ENCODE measurements at places on chromosomes 11 and 22.

DNA sequence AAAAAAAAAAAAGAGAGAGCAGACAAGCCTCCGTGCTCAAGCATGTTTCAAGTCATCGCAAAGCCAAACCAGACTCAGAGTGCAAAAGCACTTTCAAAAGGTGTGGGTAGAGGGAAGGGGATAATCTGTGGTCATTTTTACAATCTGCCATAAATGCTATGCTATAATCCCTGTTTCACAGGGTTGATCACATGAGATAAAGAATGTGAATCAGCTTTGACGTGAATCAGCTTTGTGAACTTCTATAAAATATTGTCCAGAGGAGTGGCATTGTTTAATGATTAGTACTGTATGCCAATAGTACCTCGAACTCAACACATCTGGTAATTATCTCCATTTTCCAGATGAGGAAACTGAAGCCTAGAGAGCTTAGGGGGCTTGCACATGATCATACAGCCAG, 20.0 kb upstream of the POLD3 start:
- DNase-seq = no peak

GRCh38 chr11:121311373-121311772, 18.8 kb downstream of the SC5D start:
- no peak for DNase-seq

DNA sequence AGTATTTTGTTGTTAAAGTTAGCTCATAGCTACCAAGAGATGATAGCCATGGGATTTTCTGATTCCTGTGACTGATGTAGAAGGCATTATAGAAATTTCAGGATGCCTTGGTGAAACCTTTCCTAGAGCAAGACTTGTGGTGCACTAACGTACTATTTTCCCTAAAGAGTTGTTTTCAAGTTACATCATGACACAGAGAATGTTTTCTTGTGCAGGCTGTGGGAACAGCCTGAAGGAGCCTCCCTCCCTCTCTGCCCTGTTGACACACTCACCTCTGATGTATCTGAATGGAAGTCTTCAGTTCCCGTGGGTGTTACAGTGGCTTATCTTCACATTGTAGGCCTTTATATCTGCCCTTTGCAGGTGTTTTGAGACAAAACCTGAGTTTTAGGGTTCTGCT, 121.6 kb downstream of the LDLRAD3 start:
- no peak for DNase-seq

GRCh38 chr11:43788421-43788820, 92.2 kb upstream of the ALKBH3 start:
- DNase-seq = no peak

- DNase-seq = no peak
These were observed 344.2 kb downstream of the SHANK2 start for GRCh38 chr11:70908223-70908622.

DNA sequence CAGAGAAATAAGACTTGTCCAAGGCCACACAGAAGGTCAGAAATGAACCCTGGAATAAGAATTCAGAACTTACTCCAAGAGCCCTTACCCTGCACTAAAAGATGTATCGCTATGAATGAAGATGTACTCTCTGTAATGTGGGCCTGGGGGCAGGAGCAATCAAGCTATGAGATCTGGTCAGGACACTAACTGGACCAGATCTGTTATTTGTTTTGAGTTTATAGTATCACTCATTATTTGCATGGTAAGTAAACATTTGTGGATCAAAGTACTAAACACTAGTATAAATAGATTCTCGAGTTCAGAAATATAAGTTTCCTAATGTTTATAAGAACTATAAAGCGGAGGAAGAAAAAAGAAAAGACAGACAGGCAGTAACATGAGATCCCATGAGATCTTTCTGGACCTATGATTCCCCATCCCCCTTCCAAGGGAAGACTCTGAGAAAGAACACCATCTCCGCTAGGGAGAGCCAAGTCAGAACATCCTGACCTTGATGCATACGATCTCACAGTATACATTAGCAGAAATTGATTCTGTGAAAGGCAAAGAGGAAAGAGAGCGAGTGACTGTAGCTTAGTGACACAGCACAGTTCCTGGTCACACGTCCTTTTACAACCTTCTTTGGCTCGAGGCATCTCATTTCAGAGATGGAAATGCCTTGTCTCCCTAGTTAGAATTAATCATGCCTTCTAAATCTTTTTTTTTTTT, 71.2 kb downstream of the USP35 start:
- DNase-seq = no peak

DNA sequence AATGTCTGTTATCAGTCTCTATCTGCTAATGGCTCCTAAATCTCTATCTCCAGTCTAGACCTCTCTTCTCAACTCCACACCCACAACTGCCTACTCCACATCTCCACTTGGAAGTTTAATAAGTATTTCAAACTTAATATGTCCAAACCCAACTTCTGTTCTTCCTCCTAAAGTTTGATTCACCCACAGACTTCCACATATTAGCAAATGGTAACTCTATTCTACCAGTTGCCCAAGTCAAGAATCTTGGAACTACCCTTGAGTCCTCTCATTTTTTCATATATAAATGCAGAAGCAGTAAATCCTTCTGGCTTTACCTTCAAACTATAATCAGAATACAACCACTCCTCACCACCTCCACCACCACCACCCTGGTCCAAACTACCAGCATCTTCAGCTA, 6.7 kb upstream of the JAML start:
- no peak for DNase-seq

DNA sequence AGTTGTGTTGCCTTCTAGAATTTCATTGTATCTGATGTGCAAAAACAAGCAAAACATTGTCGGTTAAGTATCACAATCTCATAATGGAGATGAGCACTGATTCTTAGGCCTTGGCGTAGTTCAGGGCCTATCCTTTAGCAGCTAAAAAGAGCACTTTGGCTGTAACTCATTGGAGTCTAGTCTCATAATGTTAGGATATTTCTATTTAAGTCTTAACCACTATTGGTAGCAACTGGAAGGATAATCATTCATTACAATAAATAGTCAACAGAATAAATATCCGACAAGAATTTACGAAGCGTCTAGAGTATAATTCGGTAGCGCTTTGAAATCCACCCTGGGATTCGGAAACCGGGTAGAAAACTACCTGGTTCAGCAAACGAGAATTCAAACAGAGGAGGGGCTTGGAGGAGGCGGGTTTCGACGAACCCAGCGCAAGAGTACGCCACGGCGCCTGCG, 461 bp upstream of the EED start:
- DNase-seq = no peak

GRCh38 chr11:86136538-86136937, 67.7 kb upstream of the PICALM start:
- no peak for DNase-seq

GRCh38 chr11:130710021-130710420, 206.3 kb downstream of the SNX19 start:
- DNase-seq = no peak

DNA sequence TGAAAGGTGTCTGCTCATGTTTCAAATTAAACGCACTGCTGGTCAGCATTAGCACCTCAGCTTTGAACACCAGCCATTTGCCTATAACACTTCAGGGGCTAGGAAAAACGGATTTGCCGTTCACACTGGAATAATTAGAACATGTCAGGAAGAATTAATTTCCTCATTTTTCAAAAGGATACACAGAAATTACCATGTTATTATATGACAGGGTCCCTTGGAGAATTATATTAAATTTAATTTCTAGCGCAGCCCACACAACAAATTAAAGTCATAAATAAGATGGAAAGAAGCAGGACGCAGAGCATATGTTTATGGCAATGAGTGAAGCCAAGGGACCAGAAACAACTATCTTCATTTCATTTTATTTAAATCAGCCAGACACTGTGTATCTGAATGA, 83.8 kb upstream of the SOX6 start:
- no peak for DNase-seq

DNA sequence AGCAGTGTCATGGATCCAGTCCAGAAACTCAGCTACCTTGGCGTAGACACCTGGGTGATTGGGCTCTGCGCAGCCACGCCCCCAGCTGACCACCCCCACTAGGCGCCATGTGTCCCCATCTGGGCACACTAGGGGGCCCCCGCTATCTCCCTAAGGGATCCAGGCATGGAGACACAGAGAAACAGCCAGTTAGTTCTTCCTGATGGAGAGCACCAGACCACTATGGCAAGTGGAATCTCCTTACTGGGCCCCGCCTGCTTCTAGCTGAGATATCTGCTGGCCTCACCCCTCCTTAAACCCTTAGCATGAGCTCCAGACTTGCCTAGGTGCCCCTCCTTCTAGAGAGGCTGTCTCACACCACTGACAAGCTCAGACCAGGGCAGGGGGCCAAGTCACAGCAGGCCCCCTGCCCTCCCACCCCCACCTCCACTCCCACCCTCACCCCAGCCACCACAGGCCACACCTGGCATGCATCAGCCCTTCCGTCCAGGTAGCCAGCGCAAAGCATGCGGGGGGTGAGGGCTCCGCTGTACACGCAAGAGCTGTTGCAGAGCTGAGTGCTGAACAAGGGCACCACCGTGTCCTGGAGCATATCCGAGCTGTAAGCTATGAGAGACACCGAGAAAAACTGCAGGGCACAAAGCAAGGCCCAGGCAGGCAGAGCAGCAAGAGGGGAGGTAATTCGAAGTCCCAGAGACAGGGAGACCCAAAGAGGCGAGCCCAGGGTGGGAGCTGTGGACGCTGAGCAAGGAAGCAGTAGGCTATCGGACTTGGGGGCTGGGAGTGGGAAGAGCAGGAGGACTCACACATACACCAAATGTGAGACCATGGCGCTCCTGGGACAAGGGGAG, 16.1 kb downstream of the TMPRSS5 start:
- peak; percentile 47 for DNase-seq

- peak; percentile 56 for DNase-seq
These were observed 8.5 kb upstream of the CHRDL2 start for GRCh38 chr11:74739546-74740270.

DNA sequence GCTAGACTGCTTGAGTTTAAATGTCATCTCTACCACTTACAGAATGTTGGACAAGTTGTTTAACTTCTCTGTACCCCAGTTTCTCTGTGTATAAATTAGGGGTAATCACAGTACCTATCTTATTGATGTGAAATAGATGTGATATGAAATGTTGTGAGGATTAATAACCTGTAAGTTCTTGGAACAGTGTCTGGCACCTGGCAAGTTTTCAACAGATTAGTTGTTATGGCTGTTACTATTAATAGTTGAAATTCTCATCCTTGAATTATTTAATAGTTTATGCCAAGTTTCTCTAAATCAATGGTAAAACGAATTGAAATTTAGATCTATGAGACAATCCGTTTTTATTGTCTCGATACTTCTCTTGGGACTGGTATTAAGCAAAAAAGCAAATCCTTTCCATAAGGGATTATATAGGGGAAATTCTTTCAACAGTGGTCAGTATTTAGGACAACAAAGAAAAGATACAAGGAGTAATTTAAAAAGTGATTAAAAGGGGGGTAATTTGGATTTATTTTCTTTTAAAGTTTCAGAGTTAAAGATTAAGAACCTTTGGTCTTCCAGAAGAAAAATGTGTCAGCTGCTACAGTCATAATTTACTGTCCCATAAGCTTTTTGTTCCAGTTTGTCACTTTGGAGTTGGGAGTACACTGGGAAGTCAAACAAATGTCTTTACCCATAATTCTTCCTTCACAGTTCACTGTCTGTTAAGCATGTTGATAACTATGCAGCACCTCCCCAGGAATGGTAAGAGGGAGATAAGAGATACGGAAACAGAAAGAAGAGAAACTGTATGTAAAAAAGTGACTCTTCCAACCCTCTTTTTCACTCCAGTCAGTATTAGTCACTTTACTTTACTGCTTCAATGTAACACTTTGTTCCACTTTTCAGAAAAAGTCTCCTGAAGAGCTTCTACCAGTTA, 13.2 kb downstream of the PDE3B start:
- DNase-seq = peak; percentile 83

- peak; percentile 4 for DNase-seq
These were observed 65.3 kb upstream of the MS4A8 start for GRCh38 chr11:60634126-60634525.

DNA sequence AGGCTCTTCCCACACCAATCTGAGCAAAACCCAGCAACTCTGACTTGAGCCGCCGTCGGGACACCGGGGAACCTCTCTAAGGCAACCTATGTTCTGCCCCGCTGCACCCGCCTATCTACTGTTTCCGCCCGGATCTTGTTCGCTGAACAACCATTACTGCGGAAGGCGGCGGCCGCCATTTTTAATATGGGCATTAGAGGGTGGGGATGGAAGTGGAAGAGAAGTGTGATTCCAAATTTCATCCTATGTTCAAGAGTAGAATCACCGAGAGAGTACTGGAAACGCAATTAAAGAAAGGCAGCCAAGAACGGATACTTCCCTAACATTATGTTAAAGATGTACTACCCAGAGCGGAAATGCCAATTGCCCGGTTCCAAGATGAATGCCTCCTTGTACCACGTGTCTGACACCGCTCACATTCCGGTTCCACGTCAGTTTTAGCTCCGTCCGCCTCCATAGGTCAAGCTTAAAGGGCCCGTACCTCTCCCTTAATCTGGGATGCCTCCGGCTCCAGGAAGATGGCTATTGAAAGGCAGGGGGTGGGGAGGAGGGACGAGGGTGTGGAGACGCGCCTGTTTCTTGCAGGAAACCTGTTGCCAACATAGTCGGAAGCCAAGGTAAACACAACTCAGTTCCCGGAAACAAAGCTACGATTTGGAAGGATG, at the start of gene DPAGT1:
Gene DPAGT1 (minus strand): TSS at position 95 of the 665 bp plus-strand sequence. CDS start 198 bp downstream, outside the sequence.
- peak; percentile 95 for DNase-seq

DNA sequence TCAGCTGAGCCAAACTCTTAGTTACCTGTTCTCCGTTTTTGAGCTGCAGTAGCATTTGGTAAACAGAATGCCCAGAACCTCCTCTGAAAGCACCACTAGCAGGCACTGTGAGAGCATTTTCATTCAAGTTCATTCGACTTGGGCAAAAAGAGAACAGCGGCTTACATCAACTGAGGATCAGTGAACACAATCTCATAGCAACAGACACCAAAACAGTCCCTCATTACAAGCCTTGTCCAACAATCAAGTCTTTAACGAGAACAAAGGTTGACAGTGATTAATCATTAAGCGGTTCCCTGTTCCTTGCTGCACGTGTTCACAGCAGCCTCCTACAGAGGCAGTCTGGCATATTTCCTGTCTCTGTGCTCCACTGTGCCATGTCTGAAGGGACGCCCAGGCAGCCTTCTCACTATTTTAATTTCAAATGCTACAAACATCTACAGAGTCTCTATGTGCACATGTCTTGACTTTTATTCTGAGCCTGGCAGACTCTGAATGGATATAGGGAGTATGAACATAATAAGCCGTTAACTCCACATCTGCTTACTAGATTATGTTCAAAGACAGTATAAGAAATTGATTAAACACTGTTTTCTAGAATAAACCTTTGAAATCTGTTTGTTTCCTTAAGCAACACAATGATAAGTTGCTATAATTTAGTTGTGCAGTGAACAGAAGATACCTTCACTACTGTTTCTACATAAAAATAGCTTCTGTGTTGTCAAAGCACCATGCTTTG, 88.3 kb upstream of the MTMR2 start:
- peak; percentile 15 for DNase-seq

- DNase-seq = no peak
These were observed 41.3 kb downstream of the ADAMTS15 start for GRCh38 chr11:130489716-130490115.

- peak; percentile 35 for DNase-seq
These were observed 10.5 kb upstream of the OR2AT4 start for GRCh38 chr11:75107187-75107586.

GRCh38 chr22:31530823-31531195, 34.5 kb downstream of the SFI1 start:
- no peak for DNase-seq
